ENCODE measurements at places on chromosomes 1 and 21.

- DNase-seq, result no peak
Measured at GRCh38 chr1:78263459-78263858, 217.7 kb downstream of the GIPC2 start.

DNA sequence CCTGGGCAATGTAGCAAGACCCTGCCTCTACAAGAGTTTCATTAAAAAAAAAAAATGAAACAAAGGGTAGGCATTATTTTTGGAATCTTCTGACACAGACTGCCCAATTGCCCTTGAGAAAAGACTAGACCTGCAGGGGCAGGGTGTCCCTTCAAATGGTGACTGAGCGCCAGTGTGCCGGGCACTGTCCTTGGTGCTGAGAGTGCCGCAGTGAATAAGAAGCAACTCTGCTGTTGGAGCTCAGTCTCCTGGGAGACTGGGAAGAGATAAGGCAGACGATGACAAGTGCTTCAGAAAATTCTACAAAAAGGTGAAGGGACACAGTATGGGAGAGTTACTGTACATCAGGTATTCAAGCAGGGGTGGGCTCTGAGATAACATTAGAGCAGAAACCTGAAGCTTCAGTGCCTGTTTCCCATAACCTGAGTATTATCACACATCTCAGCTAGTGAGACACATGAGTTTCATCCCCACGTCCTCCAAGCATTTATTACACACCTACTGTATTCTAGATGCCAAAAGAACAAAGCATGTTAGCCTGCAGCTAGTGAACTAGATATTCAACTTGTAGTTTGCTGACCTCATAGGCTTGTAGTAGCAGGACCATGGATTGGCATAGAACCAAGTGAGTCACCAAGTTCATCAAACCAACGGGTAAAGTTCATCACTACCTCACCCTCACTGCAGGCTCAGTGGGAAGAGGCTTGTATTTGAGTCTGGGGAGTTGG lies 18.4 kb upstream of the RPL11 start:
- peak; percentile 46 for DNase-seq

- DNase-seq, result no peak
Measured at GRCh38 chr1:167676205-167676915, 45.4 kb upstream of the MPZL1 start.

DNA sequence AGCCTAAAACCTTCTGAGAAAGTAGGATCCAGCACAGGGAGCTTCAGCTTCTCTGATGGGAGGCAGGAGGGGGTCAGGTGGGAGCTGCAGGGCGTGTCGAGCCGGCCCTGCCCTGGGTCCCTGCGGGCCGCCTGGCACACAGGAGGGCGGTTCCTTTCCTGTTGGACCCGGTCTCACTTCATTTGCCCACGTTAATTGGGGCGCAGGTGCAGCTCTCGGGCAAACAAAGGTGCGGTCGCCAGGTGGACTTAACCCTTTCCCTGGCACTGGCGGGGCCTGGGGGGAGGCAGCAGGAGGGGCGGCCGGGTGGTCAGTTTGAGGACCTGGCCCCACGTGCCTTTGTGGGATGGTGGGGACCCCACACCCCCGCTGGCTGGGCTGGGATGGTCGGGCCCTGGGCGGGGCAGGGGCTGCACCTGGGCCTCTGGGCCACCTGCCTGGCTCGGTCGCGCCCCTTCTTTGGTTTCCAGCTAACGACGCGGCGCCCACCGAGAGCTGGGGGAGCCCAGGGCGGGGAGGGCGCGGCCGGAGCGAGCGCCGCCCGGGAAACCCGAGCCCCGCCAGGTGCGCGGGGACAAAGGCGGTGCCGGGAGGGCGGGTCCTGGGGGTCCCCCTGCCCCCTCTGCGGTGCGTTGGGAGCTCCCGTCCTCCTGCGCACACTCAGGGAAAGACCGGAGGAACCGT lies 20.8 kb upstream of the C1orf159 start:
- DNase-seq, result no peak

DNA sequence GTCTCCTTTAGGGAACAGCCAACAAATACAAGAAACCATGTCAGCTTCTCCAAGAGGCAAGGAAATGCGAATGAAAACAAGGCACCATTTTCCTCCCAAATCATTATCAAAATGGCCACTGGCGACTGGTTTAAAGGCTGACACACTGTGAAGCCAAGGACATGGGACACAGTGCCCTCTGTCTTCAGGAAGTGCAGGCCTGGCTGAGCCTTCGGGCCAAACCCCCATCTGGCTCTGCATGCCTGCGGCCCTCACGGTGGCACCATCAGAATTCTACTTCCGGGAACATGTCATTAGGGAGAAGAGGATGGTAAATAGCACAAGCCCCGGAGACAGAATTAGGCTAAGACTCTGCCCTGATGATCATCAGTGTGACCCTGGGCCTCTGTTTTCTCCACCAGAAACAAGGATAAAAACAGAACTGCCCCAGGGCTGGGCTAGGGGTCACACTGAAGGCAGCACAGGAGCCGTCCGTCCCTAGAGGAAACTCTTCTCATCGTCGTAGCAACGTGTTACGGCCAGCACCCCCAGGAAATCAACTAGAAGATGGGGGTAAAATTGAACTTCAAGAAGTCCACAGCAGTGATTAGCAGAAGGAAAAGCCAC lies 103.5 kb downstream of the NPHP4 start:
- DNase-seq, result no peak

DNA sequence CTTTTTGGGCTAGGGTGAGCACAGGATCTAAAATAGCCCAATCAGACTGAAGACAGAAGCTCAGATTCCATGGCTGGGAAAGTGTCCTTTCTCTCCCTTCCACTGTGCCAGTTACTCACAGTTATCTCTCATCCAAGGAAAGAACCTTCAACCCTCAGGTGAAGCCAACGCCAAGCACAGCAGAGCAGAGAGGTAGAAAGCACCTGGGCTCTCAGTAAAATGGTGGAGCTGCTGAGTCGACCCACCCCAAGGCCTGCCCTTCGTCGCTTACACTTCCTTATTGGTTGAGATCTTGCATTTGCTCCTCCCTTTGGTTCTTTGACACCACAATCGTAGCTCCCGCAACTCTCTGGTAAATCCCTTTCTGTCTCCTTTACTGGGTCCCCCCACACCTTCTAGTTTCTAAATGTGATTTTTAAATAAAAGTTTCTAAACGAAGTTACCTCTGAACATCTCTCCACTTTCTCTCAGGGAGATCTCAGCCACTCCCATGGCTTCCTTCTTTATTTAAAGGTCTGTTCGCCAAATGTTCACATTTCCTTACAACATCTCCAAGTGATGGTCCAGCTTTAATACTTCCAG lies 27.5 kb upstream of the SLC30A1 start:
- DNase-seq, result no peak

GRCh38 chr1:202658769-202659168 lies 51.5 kb downstream of the SYT2 start:
- DNase-seq, result no peak

GRCh38 chr1:53576381-53576801 lies 117.2 kb downstream of the DMRTB1 start:
- DNase-seq, result no peak

- no peak for DNase-seq
Measured at GRCh38 chr1:223772771-223773160, 60.4 kb downstream of the CAPN2 start.

DNA sequence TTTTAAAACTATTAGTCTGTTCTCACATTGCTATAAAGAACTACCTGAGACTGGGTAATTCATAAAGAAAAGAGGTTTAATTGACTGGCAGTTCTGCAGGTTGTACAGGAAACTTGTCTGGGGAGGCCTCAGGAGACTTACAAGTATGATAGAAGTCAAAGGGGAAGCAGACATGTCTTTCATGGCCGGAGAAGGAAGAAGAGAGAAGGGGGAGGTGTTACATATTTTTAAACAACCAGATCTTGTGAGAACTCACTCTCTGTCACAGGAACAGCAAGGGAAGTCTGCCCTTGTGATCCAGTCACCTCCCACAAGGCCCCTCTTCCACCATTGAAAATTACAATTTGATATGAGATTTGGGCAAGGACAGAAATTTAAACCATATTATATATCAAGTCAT lies 55.9 kb downstream of the CLIC4 start:
- no peak for DNase-seq

- no peak for DNase-seq
Measured at GRCh38 chr1:246398126-246398813, 108.8 kb downstream of the SMYD3 start.

- DNase-seq, result no peak
Measured at GRCh38 chr1:41955461-41956159, 36.9 kb upstream of the HIVEP3 start.

DNA sequence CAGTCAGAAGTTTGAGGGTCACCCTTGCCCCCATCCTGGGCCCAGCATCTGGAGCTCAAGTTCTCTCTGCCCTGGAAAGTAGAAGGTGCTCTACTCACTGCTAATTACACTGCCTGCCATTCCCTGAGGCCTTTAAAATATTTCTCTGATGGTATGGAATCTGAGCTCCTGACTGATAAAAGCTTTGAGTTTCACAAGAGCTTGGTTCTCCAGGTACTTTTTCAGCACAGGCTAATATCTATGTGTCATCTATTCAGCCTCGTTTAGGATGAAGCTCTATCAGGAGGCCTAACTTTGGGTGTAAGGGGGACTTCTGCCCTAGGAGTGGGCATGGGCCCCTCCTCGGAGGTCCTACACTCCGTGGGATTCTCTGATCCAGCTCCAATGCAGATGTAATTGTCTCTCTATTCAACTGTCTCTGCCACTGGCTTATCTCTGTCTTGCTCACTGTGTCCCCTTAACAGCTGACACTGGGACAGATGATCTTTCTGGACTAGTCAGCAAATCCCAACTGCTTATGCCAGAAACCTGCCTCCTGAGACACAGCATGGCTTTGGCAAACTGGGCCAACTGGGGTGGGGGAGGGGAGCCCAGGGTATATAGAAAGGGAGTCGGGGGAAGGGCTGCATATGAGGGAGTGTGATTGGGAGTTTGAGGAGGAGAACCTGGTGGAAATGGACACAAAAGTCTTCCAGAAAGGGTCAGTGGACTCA lies 104.2 kb upstream of the GADD45A start:
- DNase-seq, result no peak

- DNase-seq, result no peak
Measured at GRCh38 chr1:86822459-86822858, 91.5 kb downstream of the SELENOF start.

- DNase-seq, result no peak
Measured at GRCh38 chr1:228144993-228145343, 4.8 kb upstream of the GJC2 start.

- no peak for DNase-seq
Measured at GRCh38 chr1:177135250-177135649, 29.3 kb downstream of the ASTN1 start.

DNA sequence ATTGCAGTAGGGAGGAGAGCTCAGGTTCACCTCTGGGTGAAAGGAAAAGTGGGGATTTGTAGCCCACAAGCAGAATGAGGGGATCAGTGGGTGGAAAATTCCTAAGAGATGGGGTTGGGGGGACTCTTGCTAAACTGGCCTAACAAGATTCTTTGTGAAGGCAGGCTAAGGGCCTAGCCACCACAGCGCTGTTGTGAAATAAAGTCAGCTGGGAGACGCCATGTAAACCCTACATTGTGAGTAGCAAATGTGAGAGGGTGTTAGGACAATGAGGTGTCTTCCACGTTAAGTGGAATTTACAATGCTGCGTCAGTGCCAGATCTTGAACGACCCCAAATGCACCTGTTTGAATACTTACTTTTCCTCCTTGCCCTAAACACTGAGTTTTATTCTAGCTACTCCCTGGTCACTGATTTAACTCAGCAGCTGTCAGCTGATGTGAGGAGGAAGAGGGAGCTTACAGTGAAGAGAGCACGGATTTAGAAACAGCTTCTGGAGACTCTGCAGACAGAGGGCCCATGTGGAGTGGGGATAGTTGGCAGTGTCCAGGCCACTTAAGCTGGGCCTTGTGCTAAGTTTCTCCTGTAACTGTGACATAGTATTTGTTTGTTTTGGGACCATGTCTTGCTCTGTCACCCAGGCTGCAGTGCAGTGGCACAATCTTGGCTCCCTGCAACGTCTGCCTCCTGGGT lies 17.3 kb downstream of the PDPN start:
- DNase-seq, result no peak

GRCh38 chr1:98385652-98386051 lies 275.9 kb upstream of the SNX7 start:
- DNase-seq, result no peak

DNA sequence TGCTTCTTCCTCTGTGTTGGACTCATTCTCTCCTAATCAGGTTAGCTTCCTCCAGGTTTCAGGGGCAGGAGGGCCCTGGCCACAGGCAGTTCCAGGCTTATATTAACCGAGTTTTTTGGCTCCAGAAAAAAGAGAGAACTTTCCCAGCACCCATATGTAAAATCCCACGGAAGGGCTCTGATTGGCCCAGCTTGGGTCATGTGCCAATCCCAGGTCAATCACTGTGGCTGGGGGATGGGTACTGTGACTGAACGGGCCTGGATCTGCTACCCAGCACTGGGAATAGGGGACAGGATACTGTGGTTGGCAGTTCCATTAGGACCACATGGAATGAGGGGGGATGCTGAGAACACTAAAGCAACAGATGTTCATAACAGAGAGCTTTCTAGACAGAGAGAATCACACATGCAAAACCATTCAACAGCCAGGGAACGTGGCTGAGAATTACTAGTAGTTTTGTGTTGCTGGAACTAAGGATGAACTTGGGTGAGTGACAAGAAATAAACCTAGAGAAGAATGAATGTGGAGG lies 51.1 kb upstream of the NEK2 start:
- DNase-seq, result no peak

GRCh38 chr21:33367309-33367973 lies 35.8 kb upstream of the IFNGR2 start:
- DNase-seq, result no peak

- DNase-seq, result no peak
Measured at GRCh38 chr1:204544321-204544720, 28.1 kb downstream of the MDM4 start.

GRCh38 chr1:155003227-155003765 lies 694 bp downstream of the ZBTB7B start:
- peak; percentile 55 for DNase-seq

GRCh38 chr1:172322219-172323061 lies 98.0 kb upstream of the C1orf105 start:
- no peak for DNase-seq

- DNase-seq, result no peak
Measured at GRCh38 chr1:1000357-1001056, 610 bp upstream of the HES4 start.

DNA sequence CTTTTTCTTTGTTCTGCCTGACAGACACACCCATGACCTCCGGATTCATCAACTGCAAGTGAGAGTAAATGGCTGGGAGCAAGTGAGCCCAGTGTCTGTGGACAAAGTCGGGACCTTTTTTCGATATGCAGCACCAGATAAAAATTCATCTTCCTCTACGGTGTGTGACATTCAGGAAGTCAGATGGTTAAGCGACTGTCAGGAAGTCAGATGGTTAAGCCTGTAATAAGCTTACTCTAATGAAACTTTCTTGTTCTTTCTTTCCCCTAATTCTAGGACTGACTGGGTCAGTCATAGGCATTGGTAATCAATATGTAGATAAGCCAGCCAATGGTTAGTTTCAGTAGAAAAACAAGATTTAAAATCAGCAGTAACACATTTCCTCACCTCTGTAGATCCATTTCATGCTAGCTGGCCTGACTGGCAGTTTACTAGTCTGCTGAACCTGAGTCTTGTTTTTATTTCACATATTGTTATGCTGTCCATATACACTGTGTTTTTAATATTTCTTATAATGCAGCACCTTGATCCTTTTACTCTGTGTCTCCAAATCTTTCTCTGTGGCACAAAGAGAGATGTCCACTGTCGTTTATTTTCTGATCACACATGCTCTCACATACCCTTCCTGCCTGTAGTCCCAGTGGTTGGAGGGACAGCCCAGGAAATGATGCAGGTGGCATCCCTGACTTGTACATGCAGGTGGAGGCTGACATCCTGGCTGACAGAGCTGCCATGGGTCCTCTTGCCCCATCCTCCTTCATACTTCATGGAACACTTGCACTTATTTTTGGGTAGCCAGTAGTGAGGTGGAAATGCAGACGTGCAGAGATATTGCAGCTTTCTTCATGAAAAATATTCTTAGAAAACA lies 115.8 kb downstream of the VPS13D start:
- no peak for DNase-seq

Data from liver (tissue), 10 donors.